Muscle of back (tissue), 13 donors: ENCODE measurements at places on chromosomes 16 and 17.

GRCh38 chr17:18916816-18917500, 35.0 kb upstream of the SLC5A10 start:
- DNase-seq, result no peak

DNA sequence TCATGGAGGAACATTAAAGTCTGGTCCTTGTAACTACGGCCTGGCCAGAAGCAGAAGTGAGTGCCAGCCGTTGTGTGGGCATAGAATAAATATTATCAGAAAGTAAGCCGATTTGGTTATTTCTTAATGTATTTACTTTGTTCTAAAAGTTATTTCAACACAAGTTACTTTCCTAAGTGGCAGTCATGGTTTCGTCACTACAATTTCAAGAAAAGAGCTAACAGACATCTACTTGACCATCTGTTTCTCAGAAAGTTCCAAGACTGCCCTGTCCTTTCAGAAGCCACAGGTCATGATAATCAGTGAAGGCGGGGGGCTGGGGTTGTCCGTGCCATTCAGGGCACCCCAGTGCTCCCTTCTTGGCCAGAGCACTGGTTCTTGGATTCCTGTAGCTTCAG, 14.9 kb upstream of the FASN start:
- no peak for DNase-seq

- no peak for DNase-seq
These were observed 132.2 kb downstream of the SKAP1 start for GRCh38 chr17:48297825-48298224.

DNA sequence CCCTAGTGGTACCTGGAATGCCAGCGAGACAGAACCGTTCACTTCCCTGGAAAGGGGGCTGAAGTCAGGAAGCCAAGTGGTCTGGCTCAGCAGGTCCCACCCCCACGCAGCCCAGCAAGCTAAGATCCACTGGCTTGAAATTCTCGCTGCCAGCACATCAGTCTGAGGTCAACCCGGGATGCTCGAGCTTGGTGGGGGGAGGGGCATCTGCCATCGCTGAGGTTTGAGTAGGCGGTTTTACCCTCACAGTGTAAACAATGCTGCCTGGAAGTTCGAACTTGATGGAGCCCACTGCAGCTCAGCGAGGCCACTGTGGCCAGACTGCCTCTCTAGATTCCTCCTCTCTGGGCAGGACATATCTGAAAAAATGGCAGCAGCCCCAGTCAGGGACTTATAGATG, 464.7 kb upstream of the TOM1L1 start:
- no peak for DNase-seq

- no peak for DNase-seq
These were observed 50.8 kb upstream of the JPH3 start for GRCh38 chr16:87551487-87551886.

DNA sequence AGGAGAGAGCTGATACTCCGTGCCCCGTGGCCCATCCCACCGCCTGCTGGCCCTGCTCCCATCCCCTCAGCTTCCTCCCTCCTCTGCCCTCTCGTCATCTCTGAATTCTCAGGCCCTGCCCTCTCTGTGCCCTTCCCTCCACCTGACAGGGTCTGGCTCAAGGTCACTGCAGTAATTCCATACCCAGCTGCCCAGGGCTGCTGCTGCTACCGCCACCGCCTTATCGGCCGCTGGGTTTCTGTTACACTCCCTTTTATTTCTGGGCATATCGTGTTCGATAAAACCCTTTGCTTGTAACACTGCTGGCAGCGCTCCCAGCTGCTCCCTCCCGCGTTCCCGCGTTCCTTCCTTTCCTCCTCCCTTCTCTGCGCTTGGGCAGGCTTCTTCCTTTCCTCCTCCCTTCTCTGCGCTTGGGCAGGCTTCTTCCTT, 1.2 kb downstream of the EPN3 start:
- peak; percentile 38 for DNase-seq

- no peak for DNase-seq
These were observed 61.2 kb upstream of the RPH3AL start for GRCh38 chr17:413706-414380.

DNA sequence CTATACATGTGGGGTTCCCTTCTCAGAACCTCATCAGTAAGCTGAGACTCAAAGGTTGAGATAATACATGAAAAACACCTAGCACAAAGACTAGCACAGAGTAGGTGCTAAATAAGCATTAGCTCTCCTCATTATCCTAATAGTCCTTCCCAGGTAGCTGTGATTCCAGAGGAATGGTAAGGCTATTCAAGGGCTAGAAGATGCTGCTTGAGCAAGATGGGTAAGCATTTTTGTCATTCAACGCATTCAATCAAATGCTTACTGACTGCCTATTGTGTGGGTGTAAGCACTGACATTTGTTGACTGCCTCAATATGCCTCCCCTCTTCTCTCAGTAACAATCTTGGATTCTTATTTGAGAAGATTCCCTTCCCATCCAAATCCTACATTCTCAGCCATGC, 4.0 kb downstream of the SUPT4H1 start:
- no peak for DNase-seq

DNA sequence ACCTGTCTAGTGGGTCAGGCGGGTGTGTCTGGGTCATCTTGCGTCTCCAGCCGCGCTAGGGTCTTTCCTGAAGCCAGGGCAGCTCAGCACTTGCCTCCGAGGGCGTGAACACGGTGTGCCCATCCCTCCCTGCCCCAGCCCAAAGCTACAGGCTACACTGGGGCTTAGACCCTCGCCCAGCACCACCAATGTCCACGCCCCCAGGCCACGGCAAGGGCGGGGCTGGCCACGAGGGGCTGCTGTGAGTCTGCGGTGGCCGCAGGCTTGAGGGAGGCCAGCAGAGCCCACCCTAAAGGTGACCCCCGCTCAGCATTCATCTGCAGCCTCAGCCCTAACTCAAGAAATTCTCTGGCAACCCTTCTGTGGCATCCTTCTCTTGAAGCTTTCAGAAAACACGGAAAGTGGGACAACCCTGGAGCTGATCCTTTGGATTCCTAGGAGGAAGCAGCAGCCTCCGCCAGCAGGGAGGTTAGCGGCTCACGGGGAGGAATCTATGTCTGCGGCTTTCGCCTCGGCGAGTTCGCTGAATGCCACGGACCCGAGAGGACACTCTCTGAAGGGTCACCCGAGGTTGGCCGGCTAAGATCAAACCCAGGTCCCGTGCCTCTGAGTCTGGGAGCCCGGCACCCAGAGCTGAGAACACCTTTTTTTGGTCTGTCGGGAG, 41.7 kb downstream of the TIMM22 start:
- no peak for DNase-seq

GRCh38 chr16:48101069-48101674, 54.6 kb downstream of the ABCC12 start:
- DNase-seq, result no peak

DNA sequence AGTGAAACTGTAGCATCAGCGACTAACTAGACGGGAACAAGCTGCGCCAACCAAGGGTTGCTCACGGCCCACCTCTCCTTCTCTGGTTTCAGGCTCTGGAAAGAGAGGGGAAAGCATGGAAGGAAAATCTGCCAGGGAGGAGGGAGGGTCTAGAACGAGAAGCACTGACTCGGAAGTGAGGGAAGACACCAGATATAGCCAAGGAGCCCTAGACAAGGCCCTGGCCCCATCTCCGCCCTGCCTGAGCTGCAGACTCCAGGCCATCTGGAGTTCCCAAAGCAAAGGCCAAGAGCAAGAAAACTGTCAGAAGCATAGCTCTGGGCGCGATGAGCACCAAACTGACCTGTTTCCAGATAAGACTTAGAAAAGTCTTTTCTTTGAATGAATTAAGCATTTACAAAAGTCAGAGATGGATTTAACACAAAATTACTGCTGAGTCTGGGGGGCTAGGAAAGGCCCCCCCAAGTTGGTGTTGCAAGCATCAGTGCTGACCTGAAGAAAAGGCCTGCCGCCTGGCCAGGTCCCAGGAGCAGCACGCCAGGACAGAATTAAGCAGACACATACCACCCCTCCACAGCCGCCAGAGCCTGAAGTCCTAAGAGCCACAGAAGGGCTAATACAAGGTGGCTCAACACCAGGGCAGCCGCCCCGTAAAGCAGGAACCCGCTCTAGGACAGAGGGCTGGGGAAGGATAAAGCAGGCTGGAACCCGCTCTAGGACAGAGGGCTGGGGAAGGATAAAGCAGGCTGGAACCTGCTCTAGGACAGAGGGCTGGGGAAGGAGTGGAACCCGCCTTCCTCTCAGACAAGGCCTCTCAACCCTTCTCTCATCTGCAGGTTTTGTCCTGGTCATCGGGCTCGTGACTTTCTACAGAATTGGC, 20.7 kb downstream of the TMEM204 start:
- peak; percentile 66 for DNase-seq

GRCh38 chr16:11679941-11680911, 12.0 kb downstream of the SNN start:
- no peak for DNase-seq

- no peak for DNase-seq
These were observed 883 bp downstream of the USH1G start for GRCh38 chr17:74922172-74922571.
